Ammon's horn (tissue), 1 donor: ENCODE measurements at places on chromosomes 2 and 18.
A peak's percentile ranks its signal among the peaks of the same experiment; 100 is the strongest.

DNA sequence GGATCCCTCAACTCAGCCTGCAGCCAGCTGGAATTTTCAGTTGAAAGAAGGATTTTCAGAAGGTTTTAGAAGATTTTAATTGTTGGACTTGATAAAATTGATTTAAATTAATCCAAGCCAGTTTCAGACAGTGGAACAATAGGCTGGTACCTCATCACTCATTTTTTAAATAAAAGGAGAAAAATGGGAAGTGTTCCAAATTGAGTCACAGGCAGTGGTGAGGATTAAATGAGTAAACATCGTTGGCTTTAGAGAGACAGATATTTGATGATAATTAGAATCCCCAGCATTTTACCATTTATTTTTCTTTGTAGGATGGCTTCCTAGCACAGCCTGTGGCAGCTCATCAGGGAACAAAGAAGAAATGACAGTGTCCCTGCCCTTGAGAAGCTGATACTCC, 7.4 kb downstream of the CXCR4 start:
- no peak for DNase-seq

DNA sequence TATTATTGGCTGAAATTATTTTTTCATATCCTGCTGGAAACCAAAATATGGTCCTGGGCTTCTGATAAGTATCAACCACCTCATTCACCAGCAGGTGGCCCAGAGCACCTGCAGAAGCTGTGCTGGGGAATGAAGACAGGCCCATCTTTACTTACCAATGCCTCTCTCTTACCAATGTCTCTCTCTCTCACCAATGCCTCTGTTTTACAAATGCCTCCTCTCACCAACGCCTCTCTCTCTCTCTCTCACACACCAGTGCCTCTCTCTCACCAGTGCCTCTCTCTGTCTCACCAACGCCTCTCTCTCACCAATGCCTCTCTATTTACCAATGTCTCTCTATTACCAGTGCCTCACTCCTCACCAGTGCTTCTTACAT, 2.3 kb upstream of the MAL start:
- DNase-seq, result no peak

DNA sequence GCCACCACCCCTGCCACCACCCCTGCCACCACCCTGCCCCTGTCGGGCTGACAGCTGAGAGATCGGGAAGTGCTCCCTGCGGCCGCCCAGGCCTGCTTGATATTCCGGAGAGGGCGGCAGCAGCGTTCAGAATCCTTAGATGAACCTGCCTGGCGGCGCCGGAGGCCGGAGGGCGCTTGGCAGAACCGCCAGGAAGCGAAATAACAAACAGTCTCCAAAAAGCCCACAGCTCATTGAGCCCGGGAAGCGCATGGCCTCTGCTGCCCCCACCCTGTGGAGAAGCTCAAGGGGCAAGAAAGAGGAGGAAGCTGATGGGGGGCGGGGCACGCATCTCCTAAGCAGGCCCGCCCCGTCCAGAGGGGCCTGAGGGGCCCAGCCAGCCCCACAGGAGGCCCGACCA, 92.2 kb upstream of the MBOAT2 start:
- DNase-seq, result peak; percentile 75

DNA sequence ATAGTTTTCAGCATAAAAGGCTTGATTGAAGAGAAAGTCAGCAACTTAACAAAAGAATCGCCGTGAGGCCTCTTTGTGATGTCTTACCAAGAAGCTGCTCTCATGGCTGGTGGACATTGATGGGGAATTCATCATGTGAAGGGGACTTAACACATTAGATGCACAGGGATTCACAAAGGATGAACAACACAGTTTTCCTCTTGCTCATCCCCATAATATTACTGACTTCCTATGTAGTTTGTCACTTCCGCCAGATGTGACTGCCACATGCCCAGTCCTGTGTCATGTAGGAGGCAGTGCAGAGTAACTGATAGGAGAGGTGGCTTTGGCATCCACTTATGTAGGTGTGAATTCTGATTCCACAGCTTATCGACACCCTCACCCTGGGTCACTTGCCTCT, 232.6 kb upstream of the LYPD1 start:
- DNase-seq, result no peak

GRCh38 chr2:112255875-112256274, 1.0 kb upstream of the ZC3H8 start:
- DNase-seq, result peak; percentile 14

DNA sequence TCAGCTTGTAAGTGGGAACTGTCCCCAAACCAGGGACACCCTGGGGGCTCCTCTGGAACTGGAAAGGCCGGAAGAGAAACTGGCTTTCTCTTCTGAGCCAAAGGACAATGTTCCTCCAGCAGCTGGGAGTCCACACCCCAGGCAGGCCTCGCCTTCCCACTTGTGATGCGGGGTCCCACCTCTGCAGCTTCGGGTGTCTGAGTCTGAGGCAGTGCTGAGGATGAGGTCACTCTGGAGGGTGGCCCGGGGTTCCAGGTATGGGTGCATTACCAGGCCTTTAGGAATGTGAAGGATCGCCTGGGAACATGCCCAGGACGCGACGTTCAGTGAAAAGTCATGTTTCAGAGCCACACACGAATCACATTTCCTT, 18.2 kb upstream of the BOK start:
- no peak for DNase-seq

DNA sequence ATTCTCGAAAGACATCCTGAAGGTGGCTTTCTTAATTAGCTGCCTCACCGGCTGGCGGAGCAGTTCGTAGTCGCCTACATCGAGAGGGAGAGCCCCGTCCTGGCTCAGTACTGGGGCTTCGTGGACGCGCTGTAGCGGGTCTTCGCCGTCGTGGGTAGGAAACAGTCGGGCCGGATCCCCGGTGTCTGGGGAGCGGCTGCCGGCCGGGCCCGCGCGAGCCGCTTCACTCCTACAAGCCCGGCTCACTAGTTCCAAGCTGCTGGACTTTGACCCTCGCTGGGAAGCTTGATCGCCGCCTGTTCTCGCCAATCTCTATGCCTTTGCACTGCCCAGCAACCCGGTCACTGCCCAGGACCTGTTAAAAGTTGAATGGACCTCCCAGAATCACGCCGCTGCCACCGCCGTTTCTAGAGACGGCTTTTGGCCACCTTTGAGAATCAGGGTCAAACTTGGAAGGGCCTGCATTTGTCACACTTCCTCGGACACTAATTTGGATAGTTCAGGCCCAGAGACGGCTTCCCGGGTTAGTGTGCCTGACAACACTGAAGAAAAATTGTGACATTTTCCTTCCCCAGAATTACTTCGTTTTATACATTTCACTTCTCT, 41.4 kb upstream of the AKAIN1 start:
- no peak for DNase-seq

GRCh38 chr2:122007126-122007525, 251.7 kb downstream of the TSN start:
- DNase-seq, result no peak

- no peak for DNase-seq
These were observed 106.8 kb downstream of the NCKAP5 start for GRCh38 chr2:133461484-133461883.

DNA sequence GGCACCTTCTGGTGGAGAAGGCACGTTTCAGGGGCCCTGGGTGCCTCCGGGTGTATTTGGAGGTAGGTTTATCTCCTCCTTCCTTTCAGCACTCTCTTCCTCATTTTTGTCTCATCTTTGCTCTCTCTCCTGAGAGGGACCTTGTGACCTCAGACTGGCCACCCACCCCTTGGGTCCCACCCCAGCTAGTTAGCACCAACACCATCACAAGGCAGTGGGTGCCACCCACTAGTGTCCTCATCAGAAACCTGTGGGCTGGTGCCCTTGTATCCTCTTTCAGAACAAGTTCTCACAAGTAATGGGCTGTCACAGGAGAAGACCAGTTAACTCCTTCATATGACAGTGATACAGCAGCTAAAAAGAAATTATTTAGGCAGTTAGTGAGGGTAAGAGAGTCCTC, 196.4 kb downstream of the UXS1 start:
- DNase-seq, result no peak

GRCh38 chr2:102618452-102619413, 620 bp upstream of the SLC9A2 start:
- DNase-seq, result peak; percentile 3

GRCh38 chr18:46675112-46675511, 18.1 kb upstream of the LOXHD1 start:
- no peak for DNase-seq

- no peak for DNase-seq
These were observed 218.2 kb downstream of the RAD51AP2 start for GRCh38 chr2:17299891-17300540.

- no peak for DNase-seq
These were observed 390.2 kb upstream of the TMEFF2 start for GRCh38 chr2:192584976-192585375.

DNA sequence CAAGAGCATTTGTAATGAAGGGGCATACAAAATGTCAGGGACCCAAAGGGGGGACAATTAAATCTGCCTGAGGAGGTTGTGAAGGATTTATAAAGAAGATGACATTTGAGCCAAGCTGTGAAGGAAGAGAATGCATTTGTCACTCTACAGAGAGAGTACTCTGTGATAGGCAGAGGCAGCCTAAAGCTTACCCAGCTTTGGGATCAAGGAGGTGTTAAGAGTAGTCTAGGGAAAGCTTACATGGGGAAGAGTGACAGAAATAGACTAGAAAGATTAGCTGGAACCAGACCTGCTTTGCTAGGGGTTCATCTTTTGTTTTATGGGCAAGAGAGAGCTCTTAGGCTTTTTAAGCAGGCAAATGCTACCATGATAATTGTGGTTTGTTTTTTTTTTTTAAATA, 169.1 kb upstream of the CYP26B1 start:
- no peak for DNase-seq

- no peak for DNase-seq
These were observed 77.5 kb upstream of the DAPL1 start for GRCh38 chr2:158717366-158718195.

GRCh38 chr2:15820927-15821326, 119.4 kb upstream of the MYCN start:
- DNase-seq, result no peak

DNA sequence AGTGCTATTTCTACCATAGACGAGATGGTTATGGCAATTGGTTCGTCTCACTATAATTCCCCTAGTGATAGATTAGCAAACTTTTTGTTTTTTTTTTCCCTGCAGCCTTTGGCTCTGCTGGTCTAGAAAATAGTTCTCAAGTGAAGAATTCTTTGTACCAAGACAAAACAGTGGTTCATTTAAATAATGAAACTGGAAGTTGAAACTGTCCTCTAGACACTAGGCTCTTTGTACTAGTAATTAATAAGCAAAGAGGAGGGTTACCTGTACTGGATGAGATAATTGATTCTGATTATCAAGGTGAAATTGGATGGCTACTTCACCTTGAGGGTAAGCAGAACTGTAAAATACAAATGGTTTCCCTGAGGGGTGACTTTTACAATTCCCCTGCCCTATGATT, 156.9 kb upstream of the DCC start:
- DNase-seq, result no peak

DNA sequence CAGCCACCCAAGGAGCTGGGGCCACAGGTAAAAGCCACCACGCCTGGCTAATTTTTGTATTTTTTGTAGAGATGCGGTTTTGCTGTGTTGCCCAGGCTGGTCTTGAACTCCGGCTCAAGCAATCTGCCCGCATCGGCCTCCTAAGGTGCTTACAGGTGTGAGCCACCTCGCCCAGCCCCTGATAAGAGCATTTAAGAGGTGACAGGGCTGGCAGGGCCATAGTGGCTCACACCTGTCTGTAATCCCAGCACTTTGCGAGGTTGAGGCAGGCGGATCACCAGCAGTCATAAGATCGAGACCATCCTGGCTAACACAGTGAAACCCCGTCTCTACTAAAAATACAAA, 9.0 kb upstream of the CNNM3 start:
- DNase-seq, result no peak

DNA sequence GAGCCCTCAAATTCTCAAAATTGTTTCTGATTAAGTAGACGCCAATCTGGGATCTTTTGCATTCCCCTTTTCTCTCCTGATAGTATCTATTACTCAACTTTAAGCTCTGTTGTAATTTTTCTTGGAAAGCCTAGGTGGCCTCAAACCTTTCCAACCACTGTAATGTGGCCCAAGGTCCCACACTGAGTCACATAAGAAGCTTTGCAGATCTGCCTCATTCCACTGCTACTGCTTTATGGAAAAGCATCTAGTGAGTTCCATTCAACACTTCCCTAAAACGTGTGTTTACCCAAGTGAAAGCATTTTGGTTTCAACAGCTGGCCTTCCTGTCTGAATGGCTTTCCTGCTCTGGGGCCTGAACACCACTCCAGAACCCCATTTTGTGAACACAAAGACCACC, 493.6 kb upstream of the SPHKAP start:
- DNase-seq, result no peak

DNA sequence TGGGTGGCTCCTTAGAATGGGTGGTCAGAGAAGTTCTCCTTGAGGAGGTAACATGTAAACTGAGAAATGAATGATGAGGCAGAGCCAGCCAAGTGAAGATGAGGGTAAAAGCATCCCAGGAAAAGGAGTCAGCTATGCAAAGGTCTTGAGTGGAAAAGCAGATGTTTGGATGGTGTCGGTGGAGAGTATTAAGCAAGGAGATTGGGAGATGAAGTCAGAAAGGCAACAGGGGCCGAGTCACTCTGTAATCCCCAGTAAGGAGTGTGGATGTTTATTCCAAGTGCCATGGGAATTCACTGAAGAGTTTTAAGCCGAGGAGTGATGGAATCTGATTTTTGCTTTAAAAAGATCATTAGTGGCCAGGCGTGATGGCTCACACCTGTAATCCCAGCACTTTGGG, 3.4 kb upstream of the STAMBP start:
- no peak for DNase-seq

- no peak for DNase-seq
These were observed 147.9 kb upstream of the MYO3B start for GRCh38 chr2:170030040-170030439.

DNA sequence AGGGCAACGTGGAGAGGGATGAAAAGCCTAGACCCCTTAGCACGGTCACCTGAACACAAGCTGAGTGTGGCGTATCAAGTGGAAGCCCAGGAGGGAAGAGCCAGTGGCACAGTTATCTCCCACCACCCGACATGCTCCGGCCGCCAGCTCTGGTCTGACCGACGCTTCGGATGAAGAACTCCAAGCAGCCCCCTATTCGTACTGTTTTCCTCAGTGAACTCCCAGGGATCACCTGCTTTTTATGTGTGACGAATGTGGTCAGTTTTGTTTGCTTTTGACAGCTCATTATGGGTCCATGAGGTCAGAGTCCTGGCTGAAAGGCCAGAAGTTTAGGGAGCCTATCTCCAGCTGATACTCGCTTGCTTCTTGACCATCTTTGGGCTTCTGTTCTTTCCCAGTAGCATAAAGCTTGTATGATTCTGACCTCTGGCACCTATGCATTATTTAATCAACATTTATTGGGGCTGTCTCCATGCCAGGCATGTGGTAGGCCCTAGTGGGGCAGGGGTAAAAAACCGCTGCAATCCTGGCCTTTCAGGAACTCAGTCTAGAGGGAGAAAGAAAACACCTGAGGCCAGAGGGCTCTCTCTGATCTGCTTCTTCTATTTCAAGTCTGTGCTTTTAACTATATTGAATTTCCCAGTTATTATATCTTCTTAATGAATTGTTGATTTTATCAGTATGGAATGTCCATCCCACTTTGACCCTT, 33.0 kb upstream of the MRPL33 start:
- DNase-seq, result no peak

DNA sequence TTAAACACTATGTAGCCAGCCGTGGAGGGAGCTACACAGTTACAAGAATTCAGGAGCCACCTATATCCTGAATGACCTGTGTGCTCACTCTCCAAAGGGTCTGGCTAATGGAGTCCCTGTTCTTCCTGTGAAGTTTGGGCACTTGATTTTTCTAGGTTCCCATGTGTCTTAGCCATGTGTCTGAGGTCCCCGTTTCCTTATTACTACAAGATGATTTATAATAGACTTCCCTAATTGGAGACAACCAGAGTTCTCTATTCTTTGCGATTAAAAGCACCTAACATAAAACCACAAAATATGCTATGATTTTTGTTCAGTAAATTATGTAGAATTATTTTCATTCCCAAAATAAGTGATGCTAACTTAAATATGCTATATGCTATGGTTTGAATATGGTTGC, 83.4 kb downstream of the PDK1 start:
- no peak for DNase-seq
